Stimulated activated CD4-positive, alpha-beta T cell treated with anti-CD3 and anti-CD28 coated beads, Interleukin-4, amount 100 ng/mL, for 48 hours (primary cell): ENCODE measurements at places on chromosomes 6 and 20.

DNA sequence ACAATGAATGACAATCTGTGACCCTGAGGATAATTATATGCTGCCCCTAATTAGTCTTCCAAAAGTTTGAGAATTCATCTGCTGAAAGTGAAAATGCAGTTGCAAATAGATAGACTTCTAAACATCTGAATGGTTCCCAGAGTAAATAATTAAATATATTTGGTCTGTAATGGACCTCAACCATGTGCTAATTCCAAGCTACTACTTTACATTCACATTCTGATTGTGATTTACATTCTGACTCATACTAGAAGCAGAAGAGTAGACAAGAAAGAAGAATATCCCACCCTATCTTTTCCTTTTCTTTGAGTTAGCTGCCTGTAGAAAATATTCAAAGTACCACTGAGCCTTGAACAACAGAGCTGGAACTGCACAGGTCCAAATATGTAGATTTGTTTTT, 80.8 kb downstream of the PTPRK start:
- no peak for DNase-seq

DNA sequence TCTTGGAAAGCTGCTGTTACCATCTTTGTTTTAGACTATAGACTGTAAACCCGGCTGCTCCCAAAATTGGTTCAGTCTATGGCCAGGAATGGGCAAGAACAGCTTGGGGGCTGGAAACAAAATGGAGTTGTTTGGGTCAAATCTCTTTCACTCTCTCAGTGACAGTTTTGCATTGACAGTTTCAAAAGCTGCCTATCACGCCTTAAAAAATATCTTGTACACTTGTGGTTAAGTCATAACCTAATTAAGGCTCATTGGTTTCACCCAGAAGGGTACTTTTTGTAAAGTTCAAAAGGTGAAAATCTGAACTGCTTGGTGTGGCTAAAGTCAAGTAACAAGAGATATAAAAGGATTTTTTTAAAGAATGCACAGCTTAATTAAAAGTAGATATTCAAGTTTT, 76.1 kb upstream of the PRL start:
- DNase-seq, result no peak

- DNase-seq, result no peak
These were observed 93.3 kb upstream of the SIRPA start for GRCh38 chr20:1801929-1802306.

- DNase-seq, result no peak
These were observed 96.2 kb downstream of the SMAP1 start for GRCh38 chr6:70763754-70764510.

- DNase-seq, result no peak
These were observed 59.8 kb downstream of the GOPC start for GRCh38 chr6:117542493-117542892.

DNA sequence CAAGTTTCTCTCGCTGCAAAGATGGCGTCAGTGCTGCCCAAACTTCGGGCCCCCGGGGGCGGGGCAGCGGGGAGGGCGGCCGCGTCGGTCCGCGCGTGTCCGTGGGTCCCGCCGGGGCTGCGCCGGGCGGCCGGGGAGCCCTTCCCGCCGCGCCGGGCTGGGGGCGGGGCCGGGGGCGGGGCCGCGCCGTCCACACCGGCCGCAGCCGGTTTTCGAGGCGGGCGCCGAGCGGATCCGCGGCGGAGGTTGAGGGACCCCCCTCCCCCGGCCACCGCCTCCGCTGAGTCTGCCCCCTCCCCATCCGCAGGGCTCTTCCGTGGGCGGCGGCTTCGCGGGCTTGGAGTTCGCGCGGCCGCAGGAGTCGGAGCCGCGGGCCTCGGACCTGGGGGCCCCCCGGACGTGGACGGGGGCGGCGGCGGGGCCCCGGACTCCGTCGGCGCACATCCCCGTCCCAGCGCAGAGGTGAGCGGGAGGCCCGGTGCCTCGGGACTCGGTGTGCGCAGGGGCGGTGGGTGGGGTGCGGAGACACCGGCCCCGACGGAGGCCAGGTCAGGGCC, 572 bp downstream of the SLC2A4RG start:
- no peak for DNase-seq

- DNase-seq, result no peak
These were observed 26.3 kb downstream of the PPP1R14C start for GRCh38 chr6:150169181-150169580.

DNA sequence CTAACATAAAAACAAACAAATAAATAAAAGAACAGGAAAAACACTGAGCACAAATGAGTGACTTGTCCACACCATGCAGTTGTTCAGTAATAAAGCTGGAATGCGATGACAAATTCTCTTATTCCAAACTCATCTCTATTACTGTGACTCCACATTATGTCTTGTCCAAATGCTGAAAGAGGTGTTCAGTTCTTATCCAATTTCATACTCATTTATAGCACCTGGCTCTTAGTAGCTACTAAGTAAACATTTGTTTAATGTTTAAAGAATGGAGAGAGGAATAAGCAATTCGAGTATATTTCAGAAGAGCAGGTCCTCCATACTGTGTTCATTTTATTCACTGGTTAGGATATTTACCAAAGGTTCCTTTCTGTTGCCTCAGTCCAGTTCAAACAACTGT, 439.0 kb upstream of the JAG1 start:
- no peak for DNase-seq

- DNase-seq, result no peak
These were observed 35.1 kb upstream of the MYL9 start for GRCh38 chr20:36506253-36506652.
